ENCODE measurements at places on chromosomes 4 and X.

DNA sequence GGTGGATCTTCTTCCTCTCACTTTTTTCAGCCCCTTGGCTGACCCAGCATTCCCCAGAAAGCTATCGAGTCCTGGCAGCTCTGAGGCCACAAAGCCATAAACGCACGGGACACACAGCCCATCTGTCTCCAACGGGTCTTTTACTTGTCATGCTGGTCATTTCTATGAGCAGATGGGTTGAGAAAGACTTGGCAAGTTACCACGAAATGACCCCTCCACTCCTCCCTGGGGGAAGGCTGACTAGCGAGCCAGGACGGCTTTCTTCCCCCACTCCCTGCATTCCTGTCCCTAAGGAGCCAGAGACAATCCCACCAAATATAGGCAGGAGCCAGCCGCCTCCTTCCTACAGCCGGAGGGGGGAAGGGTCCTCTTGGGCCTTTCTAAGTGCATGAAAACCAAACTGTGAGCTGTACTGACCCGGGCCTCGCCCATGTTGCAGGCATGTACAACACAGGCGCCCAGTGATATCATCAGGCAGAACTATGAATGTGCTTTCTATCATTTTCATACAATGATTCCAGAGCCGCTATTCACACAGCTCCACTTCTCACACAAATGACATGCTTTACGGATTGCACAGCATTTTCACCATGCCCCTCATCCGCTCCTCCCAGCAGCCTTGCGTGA lies 28.6 kb downstream of the AFAP1 start:
- no peak for DNase-seq

DNA sequence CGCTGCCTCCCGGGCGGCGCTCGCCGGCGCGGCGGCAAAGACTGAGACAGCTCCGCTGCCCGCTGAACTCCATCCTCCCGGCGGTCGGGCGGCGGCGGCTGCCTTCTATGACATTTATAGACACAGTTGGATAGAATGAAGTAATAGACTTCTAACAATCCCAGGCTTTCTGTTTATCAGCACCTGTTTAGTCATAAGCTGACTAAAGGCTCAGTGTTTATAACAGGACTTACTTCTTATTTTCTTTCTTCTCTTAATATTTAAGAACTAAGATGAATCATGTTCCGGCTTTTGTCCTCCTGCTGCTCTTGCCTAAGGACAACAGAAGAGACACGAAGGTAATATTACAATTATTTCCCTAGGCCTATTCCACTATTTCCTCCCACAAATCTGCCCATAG lies 3.9 kb downstream of the ARL13A start:
- DNase-seq: no peak

GRCh38 chr4:187065396-187065795 lies 341.7 kb upstream of the FAT1 start:
- no peak for DNase-seq

DNA sequence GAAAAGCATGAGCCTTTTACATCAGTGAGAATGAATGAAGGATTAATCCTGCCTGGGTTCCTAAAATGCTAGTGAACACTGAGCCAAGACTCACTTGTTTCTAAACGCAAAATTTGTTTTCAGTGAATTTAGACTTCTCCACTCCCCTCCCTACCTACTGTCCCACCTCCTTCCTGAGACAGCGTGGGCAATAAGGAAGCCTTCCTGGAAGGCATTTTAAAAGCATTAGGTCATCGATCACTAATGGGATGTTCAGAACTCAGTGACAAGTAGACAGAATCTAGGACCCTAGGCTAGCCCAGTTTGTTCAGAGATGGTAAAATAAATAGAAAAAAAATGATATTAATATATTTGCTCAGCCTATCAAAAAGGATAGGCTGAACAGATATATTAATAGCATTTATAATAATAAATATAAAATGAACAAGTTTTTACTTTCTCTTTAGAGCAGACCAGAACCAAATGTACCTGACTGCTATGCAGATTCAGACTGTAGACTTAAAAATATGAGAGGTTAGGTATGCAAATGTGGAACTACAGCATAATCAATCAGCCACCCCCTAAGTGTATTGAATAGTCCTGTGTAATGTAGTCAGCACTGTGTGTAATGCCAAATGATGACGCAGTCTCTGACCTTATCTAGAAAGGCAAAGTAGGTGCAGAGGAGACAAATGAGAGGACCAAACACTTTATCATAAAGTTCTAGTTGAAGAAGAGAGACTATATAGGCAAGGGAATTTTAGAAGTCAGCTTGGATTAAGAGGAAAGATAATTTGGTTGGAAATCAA lies 331.1 kb downstream of the GPAT3 start:
- no peak for DNase-seq

GRCh38 chrX:150627957-150628356 lies 59.5 kb downstream of the MTM1 start:
- no peak for DNase-seq

GRCh38 chr4:6105311-6105911 lies 87.2 kb upstream of the C4orf50 start:
- no peak for DNase-seq

DNA sequence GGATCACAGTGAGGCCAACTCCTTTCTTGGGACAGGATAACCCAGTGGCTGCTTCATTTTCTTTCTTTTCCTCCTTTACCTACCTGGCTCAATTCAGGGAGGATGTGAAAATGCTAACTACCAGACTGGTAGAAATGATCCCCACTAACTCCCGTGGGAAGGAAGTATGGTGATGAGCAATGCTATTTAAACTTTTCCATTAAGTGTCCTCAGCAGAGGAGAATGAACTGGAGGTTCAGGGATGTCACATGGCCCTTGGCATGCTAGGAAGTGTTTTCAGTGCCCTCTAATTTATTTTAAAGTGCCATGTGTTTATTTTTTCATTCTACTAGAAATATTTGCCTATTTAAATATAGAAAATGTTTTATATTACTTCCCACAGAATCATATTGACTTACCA lies 363.9 kb downstream of the PPP3CA start:
- no peak for DNase-seq

DNA sequence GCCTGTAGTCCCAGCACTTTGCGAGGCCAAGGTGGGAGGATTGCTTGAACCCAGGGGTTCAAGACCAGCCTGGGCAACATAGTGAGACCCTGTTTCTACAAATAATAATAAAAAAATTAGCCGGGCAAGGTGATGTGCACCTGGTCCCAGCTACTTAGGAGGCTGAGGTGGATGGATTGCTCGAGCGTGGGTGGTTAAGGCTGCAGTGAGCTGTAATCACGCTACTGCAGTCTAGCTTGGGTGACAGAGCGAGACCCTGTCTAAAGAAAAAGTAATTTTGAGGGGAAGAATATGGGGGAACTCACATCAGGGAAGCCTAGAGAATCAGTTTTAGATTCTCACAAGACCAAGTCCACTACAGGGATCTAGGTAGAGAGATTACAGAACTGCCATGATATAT lies 28.9 kb upstream of the LCORL start:
- no peak for DNase-seq

GRCh38 chr4:107719207-107719921 lies 670 bp downstream of the PAPSS1 start:
- no peak for DNase-seq

DNA sequence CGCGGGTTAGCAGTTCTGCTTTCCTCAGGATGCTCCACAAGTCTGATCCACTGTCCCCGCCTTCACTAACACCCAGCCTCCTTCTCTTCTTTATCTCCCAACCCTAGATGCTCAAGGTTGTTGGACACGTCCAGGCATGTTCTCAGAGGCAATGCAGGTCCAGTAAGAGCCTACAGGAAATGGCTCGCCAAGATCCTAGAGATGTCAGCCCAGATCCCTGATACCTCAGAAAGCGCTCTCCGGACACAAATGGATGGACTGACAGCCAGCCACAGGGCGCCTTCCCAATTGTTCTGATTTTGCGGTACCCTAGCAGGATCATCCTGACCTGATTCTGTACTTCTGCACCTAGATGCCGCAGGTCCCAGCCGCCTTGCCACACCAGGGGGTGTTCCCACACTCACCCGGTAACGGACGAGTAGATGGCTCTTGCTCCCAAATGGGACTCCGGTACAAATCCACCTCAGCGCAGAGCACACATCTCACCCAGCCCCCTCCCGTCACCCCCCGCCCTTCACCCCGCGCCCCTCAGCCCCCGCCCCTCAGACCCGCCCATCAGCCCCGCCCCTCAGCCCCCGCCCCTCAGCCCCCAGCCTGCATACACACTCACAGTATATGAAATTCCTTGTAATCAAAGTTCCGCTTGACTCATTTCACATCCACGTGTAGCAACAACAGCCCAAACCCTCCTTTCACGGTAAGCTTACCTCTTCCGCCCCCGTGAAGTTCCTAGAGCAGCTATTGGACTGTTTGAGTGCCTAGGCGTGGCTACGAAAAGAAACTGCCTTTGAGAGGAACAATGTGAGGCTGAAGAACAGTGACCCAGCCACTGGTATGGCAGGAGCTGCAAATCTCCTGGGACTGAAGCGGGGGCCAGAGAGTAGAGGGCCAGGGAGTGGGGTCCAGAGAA lies at the start of gene EDA2R:
TSS of gene EDA2R (minus strand) at position 488 of the 910 bp plus-strand sequence. CDS start 23,058 bp downstream, outside the sequence.
- no peak for DNase-seq

GRCh38 chr4:41620594-41621256 lies 82.8 kb downstream of the LIMCH1 start:
- no peak for DNase-seq

GRCh38 chr4:186172546-186172945 lies 18.8 kb upstream of the CYP4V2 start:
- no peak for DNase-seq

DNA sequence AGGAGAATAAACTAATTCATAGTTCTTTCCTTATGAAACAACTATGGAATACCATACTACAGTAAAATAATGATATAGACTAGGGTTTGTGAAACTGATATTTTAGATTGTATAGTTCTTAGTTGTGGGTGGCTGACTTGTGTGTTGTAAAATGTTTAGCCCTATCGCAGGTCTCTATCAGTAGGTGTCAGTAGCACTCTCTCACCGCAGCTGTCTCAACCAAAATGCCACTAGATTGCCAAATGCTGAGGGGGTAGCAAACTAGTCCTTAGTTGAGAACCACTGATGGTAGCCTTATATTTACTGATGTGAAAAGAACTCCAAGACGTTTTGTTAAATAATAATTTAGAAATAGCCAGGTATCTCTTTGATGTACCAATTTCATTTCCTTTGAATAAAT lies 48.1 kb downstream of the RHOXF2B start:
- DNase-seq: no peak

DNA sequence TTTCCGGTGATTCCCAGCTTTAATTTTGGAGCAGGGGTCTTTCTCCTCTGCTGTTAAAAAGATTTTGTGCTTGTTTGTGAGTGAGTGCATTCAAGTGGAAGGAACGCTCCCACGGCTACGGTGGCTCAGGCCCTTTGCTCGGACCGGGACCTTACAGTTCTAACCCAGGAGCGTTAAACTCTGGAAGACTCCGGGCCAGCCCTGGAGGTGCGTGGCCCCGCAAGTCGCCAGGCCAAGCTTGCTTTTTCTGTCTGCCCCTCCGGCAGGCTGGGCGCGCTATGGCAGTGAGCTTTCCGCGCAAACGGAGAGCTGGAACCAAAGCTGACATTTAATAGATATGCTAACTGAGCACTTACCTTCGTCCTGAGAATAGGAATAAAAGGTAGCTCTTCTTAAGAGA lies 18.3 kb upstream of the PITX2 start:
- DNase-seq: no peak

GRCh38 chrX:53481816-53482465 lies 47.8 kb upstream of the HSD17B10 start:
- no peak for DNase-seq

GRCh38 chr4:6069845-6070709 lies 51.8 kb upstream of the C4orf50 start:
- no peak for DNase-seq

GRCh38 chr4:174058846-174059245 lies 224.6 kb downstream of the FBXO8 start:
- no peak for DNase-seq

DNA sequence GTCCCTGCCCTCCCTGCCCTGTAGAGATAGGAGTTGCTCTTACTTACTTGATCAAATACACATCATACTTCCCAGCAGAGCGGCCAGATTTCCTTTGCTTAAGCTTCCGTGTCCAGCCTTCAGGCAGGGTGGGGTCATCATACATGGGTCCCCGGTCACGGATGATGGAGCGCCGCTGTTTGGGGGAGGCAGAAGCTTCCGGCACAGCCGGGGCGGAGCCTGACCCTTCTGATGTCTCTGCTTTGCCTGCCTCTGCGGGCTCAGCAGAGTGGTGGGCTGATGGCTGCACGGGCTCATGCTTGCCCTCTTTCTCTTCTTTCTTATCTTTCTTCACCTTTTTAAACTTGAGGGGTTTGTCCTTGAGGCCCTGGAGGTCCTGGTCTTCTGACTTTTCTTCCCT lies 12.5 kb upstream of the IRAK1 start:
- no peak for DNase-seq

DNA sequence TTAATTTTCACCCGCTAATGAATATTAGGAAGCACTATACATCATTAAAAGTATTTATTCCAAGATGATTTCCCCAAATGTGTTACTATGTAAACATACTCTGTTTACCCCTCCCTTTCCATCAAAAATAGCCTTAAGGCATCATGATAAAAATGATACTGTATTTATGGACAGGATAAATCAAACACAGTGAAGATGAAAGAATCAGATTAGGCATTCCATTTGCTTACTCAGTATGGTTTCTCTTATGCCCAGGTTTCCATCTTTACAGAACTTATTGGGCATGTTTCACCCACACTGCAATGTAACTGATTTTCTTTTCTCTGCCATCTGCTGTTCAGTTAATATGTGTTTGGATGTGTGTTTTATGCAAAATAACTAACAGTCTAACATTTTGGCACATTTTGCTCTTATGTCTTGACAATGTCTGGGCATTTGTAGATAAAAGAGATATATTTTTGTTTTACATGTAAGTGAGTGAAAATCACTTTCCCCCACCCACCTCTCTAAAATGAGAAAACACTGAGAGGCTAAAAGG lies 445.2 kb downstream of the RPA4 start:
- DNase-seq: no peak

DNA sequence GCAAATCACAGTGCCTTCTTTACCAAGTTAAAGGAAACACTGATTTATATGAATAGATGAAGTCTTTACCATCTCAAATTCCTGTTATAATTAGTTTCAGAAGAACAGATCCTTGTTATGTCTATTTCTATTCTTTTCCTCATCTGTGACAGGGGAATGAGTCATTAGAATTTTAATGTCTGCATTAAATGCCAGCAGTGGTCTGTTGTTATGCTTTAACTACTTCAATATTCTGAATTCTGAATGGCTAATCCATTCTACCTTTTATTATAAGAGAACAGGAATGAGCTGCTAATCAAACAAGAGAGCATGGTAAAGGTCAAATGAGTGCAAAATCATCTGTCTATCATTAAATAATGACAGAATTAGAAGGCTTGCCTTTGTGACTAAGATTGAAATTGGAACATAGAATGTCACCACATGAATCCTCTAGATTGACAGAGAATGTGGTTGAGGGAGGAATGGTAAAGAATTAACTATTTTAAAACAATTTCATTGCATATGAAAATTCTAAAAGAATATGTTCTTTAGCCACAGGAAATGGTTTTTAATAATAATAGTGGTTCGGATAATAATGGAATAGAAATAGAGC lies 935.5 kb downstream of the ADGRL3 start:
- no peak for DNase-seq

- DNase-seq: no peak
Observed at GRCh38 chr4:89268679-89269078, 38.9 kb downstream of the GPRIN3 start.
